Activated CD4-positive, alpha-beta T cell treated with anti-CD3 and anti-CD28 coated beads, Interleukin-2, amount 50 U/mL, for 16 hours (primary cell): ENCODE measurements at places on chromosomes 7 and 10.

DNA sequence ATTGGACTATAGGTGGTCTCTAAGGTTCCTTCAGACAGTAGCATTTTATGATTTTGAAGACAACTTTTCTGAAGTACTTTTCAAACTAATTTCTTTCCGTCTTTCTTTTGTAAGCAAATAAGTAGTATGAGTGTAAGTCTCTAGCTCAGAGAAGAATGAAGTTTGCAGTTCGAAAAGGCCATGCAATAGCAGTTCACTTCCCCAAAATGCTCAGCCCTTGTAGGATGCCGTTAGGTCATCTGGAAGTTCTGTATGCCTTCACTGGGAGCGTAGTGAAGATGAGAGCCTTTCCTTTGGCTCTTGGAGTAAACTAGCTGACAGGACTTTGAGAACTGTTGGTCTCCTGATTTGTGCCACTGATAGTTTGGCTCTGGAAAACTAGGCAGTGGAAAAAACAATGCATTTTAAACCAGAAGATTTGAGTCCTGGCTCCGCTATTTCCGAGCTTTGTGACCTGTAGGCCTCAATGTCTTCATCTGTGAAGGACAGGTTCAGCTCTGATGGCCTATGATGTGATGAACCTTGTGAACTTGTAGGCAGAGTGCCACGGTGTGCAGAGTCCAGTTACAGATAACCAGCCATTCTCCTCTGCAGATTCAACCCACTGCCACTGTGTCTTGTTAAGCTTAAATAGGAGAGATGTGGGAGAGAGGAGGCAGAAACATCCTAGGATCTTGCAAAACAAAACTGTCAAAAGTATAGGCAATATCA lies 18.8 kb downstream of the SGPL1 start:
- no peak for DNase-seq

GRCh38 chr7:47474937-47475879 lies 106.7 kb downstream of the TNS3 start:
- peak; percentile 17 for DNase-seq

GRCh38 chr10:119368991-119369869 lies 161.9 kb downstream of the GRK5 start:
- DNase-seq, result no peak

- DNase-seq, result peak; percentile 53
Measured at GRCh38 chr10:63520500-63521415, at the start of gene REEP3. REEP3 (plus strand) TSS chr10:63521401; CDS start chr10:63521546, 145 bp downstream.

- no peak for DNase-seq
Measured at GRCh38 chr7:36161996-36162395, 8.9 kb downstream of the EEPD1 start.

DNA sequence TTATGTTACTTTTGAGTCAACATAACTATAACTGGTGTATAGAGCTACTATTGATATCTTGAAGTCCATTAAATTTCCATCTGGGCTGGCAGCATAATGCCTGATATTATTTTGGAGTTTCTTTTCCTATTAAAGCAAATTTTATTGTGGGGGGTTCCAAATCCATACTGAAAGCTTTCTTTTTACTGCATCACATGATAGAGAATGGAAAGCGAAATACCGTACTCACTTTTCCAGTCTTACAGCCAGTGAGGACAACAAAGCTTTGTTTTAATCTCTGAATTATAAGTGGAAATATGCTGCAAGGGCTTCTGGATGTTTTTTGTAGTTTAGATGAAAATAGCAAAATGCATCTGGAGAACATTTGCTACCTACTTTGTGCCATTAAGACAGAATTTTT lies 477.5 kb upstream of the SEMA3D start:
- DNase-seq, result no peak

DNA sequence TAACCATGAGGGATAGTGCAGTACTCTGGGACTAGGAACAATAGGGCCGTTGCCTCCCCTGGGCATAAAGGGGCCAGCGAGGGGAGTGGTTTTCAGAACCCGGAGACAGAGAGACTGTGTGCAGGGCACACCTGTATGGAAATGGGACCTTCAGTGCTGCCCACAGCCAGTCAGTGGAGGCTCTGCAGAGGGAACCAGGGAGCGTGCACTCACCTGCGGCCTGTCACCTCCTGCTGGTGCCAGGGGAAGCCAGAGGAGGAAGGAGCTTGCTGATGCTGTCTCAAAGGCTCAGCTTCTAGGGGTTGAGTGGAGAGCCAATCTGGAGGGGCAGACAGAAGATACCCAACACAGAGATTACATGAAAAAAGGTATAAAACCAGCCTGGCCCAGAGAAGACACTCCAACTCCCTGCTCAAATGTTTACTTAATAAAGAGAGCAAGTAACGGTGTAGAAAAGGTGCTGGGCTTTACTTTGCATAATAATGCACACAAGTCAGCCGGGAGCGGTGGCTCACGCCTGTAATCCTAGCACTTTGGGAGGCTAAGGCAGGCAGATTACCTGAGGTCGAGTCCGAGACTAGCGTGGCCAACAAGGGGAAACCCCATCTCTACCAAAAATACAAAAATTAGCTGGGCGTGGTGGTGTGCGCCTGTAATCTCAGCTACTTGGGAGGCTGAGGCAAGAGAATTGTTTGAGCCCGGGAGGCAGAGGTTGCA lies 35.5 kb upstream of the WAPL start:
- no peak for DNase-seq

- no peak for DNase-seq
Measured at GRCh38 chr7:125358551-125359167, 429.0 kb upstream of the POT1 start.

DNA sequence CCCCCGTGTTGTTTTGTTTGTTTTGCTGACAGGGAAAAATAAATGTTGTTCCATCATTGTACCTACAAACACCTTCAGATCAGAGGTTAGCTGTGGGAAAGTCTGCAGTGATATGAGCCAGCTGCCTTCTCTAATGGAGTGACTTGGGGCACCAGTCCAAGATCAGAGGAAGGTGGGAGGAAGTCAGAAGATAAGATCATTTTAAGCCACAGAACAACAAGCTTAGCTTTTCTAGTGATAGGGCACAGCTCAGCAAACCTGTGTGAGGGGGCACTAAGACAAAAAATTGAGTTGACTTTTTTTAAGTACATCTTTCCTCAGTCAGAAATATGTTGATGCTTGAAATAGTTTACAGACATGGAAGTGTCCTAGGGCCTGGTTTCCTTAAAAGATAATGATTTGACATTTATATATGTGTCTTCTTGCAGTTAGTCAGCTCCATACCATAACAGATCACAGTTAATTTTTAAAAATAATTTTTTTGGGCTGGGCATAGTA lies 240.3 kb upstream of the KAT6B start:
- DNase-seq, result peak; percentile 61
